Activated T-helper 17 cell treated with anti-CD3 and anti-CD28 coated beads, Interleukin-2, amount 50 U/mL, for 72 hours (primary cell): ENCODE measurements at places on chromosomes 3 and 15.

GRCh38 chr3:69288161-69288895 lies 97.6 kb downstream of the FRMD4B start:
- H3K4me1 ChIP-seq, result peaks cover 14% of the 10 kb centered on the region
- peaks cover 10% of the 10 kb centered on the region for H3K27me3 ChIP-seq
- H3K27ac ChIP-seq, result peak overlapping the region; percentile 76
- peak overlapping the region; percentile 62 for H3K4me3 ChIP-seq

DNA sequence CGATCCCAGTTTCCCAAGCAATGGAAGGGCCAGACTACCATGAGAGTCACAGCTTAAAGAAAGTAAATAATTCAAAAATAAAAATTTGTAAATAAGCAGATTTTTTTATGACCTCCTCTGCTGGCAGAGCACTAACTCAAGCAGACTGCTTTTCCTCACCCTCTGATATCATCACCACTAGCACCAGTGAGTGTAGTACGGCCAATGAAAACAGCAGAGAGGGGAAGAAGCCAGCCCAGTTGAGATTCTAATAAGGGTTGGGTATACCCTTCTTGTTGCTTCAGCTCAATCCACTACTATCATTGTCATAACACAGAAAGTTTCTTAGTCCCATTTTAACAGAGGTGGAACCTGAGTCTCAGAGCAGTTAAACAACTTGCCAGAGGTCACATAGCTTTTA lies 193.1 kb downstream of the ERC2 start:
- H3K4me1 ChIP-seq, result no peaks in the 10 kb centered on the region
- no peaks in the 10 kb centered on the region for H3K36me3 ChIP-seq

DNA sequence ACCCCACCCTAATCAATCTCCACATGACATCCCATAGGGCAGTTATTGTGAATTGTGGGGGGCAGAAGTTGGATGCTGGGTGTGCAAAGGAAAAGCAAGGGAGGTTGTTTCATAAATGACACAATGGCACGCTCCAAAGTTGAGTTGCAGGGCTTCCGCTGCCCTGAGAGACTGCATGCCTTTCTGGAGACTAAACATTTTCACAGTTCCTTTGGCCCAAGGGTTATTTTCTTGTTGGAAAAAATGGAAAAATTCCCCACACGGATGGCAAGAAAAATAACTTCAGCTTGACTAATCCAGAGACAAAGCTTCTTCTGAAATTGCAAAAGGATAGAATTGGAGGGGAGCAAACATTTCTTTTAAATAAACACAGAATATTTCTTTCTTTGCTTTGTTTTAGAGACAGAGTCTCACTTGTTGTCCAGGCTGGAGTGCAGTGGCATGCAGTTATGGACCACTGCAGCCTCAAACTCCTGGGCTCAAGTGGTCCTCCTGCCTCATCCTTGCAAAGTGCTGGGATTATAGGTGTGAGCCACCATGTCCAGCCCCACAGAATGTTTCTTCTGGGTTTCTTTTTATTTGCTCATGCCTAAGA lies 19.1 kb upstream of the TPM1 start:
- ATAC-seq, result no peak
- H3K4me1 ChIP-seq, result no peaks in the 10 kb centered on the region
- H3K36me3 ChIP-seq, result no peaks in the 10 kb centered on the region

- no peak for ATAC-seq
- H3K4me3 ChIP-seq, result no peak overlapping the region
- H3K27ac ChIP-seq, result no peak overlapping the region
- H3K4me1 ChIP-seq, result no peaks in the 10 kb centered on the region
Observed at GRCh38 chr3:97711654-97712053, 52.9 kb upstream of the ARL6 start.

DNA sequence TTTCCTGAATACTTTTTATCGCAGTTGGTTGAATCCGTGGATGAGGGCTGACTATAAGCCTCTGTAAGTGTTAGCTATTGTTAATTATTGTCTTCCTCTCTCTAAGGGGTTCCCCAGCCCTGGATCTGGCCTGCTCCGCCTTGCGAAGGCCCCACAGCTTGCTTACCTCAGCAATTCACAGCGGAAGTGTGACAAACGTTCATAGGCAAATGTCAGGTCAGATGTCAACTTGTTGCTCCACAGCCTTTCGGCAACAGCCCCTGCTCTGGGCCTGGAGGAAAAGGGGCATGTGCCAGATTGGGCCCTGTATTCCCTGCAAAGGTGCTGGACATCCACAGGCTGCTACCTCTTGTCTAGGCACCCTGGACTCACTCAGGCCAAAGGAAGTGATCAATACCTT lies 25.3 kb upstream of the CELF6 start:
- H3K27me3 ChIP-seq, result no peaks in the 10 kb centered on the region
- H3K4me3 ChIP-seq, result no peak overlapping the region
- H3K27ac ChIP-seq, result no peak overlapping the region
- peaks cover 73% of the 10 kb centered on the region for H3K36me3 ChIP-seq
- no peaks in the 10 kb centered on the region for H3K4me1 ChIP-seq

DNA sequence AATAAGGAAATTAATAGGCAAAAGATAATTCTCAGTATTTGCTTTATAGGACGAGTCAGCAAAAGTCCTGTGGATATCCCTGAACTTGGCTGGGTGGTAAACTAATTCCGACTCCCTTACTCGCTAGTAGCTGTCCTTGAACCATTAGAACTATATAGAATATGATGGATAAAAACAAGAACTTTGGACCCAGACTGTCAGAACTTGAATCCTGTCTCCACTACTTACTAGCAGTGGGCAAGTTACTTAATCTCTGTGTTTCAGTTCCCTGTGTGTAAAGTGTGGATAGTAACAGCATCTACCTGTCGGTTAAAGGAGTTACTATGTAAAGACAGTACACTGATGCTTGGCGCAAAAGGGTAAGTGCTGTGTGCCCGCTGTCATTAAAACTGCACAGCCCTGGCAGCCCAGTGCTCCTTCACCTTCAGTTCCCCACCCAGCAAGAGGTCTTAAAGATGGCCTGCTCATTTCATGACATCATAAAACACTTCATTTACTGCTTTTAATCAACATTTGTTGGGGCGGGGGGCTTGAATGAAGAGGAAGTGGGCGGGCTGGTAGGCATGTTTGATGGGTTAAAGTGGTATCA lies 7.3 kb downstream of the TPM1 start:
- H3K27ac ChIP-seq, result peak overlapping the region; percentile 88
- no peaks in the 10 kb centered on the region for H3K36me3 ChIP-seq
- peak overlapping the region; percentile 94 for H3K4me3 ChIP-seq
- peaks cover 27% of the 10 kb centered on the region for H3K27me3 ChIP-seq
